Activated CD4-positive, CD25-positive, alpha-beta regulatory T cell treated with anti-CD3 and anti-CD28 coated beads, Interleukin-2, amount 50 U/mL, for 72 hours (primary cell): ENCODE measurements at places on chromosomes 16 and 17.

DNA sequence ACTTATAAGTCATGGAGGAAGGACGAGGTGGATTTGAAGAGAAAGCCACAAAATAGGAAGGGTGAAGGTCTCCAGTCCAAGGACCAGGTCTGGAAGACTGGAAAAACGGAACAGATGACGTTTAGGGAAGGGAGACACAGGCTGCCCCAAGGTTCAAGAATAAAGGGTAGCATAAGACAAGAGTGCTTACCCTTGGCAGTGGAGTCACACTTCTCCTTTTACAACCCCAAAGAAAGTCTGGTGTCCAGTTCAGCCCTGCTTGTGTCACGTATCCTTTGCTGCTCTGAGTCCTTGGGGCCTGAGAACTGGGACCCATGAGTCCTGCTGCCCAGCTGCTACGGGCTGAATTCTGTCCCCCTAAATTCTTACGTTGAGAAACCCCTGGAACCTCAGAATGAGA is 13.0 kb upstream of the GGA2 start:
- no peak for DNase-seq

- no peak for DNase-seq
These were observed 4.0 kb downstream of the NOD2 start for GRCh38 chr16:50697421-50697715.

GRCh38 chr17:58577696-58578095 is 63.3 kb upstream of the MTMR4 start:
- no peak for DNase-seq

DNA sequence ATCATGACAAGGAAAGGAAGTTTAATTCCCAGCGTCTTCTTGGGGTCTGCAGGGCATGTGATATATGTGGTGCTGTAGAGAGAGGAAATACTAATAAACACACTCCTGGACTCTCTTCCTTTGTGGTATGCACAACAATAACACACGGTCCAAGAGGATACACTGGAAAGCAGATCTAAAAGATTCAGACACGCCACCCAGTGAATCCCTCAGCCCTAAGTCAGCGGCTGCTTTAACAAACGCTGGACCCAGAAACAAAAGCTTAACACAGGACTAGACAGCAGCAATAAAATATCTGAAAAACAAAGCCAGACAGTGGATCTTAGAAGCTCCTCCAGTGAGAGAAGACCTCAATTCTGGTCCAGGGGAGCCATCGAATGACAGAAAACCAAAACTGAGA is 13.1 kb downstream of the CFAP20 start:
- DNase-seq, result no peak

- no peak for DNase-seq
These were observed 234.3 kb upstream of the TNRC6C start for GRCh38 chr17:77723909-77724875.

- no peak for DNase-seq
These were observed 66.3 kb upstream of the MYOCD start for GRCh38 chr17:12599186-12599920.

DNA sequence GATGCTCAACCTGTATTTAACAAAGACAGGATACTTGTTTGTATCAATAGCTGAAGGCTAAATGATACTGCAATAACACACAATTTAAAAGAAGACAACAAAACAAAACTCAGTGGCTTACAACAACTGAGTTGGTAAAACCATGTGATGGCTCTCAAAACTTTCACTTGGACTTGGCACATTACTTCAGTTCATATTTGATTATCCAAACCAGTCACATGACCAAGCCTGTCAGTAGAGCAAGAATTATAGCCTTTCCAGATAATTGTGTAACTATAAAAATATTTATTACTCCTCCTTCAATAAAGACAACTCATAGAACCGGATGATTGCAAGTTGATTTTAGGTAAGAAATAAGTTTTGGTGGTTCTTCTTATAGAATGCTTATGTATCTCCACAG is 56.8 kb downstream of the NQO1 start:
- DNase-seq, result no peak

DNA sequence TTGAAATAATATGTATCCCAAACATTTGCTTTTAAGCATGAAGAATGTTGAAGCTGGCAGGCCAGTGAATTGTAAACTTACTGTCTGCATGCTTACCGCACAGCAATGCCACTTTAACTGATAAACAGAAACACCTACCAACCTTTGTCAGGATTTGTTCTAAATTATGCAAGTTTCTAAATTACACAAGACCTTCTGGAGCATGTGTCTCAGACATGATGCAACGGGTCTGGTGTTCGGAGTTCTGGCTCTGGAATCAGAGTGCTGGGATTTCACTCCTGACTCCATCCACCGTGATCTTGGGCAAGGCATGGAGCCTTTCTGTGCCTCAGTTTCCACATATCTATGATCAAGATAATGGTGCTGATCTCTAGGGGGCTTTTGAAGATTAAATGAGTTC is 111.2 kb downstream of the CCT6B start:
- DNase-seq, result no peak

GRCh38 chr16:85242140-85242539 is 129.9 kb upstream of the CIBAR2 start:
- DNase-seq, result no peak

- no peak for DNase-seq
These were observed 8.2 kb downstream of the RHBDF2 start for GRCh38 chr17:76492989-76493501.

DNA sequence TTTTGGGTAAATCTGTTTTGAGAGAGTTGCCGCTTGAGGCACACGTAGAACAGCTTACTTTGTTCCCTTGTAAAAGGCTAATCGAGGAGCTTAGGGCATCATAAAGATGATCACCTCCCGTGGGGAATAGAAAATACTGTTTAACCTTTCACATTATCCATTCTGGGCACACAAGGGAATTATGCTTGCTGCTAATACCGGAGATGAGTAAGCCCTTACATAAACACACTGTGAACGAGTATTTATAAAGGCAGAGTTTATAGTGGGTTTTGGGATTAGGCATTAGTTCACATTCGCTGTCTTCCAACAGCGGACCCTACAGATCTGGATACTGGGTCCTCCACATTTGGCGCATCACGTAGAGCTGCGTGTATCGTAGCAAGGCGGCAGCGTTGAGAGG is 51.2 kb upstream of the CNTNAP4 start:
- no peak for DNase-seq

- DNase-seq, result no peak
These were observed at the start of gene DLX3 for GRCh38 chr17:49995055-49995738. Gene DLX3, minus strand, starts transcription at chr17:49995224. Its CDS starts 226 bp downstream, at chr17:49994998.

DNA sequence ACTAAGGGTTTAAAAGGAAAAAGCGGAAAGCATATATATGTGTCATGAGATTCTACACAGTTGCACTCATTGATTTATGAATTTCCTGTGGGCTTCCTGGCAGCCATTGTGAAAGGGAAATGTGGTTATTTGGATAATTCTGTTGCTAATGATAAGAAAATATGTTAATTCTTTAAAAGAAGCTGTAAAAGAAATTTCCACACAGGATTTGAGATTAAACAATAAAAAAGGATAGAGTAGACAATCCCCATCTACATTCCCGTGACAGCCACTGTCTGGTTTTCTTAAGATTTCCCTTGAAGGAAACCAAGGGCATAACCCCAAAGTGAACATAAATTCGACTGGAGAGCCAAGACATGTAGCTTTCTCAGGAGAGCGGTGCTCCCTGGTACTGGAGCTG is 397.5 kb downstream of the CPPED1 start:
- DNase-seq, result no peak

- DNase-seq, result no peak
These were observed 577 bp downstream of the TTC19 start for GRCh38 chr17:15999974-16000827.

- DNase-seq, result no peak
These were observed 55.7 kb upstream of the AKTIP start for GRCh38 chr16:53558710-53559109.

GRCh38 chr16:1319041-1319440 is 9.6 kb downstream of the UBE2I start:
- DNase-seq, result no peak

DNA sequence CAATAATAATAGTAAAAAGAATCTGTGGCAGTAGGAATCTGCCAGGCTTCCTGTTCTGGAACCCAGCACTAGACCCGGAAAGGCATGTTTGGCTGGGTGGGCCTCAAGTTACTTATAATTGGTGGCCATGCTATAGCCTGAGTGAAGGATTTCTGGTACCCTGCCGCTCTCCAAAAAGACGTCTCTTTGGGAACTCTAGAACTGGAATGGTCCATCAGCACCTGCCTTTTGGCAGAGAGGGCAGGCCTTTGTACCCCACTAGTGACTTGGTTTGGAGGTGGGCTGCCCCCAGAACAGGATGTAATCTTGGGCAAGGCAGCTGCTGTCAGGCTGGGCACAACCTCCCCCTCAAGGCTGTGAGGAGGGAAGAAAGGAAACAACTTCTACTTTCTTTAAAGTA is 29.3 kb upstream of the ST6GALNAC1 start:
- DNase-seq, result no peak

DNA sequence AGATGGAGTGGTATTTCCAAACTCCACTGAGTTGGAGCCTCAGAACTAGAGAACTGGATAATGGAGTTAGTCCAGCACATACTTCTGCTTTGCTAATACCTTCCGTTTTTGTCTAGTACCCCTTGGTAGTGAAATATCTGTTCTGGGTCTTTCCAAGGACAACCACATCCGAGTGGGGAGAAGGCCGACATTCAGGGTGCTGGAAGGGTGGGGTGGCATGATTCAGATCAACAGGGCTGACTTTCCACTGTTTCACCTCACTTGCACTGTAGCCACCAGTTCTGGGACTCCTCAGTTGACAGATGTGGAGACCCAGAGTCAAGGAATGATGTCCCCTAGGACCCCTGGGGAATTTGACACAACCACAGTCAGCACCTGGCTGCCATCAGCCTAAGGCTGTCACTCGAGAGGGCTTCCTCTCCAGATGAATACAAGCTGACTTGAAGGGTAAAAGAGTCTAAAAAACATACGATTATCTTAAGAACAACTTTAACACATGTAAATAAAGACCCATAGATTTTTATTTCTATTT is 84.8 kb upstream of the HNF1B start:
- no peak for DNase-seq

- no peak for DNase-seq
These were observed 52.8 kb downstream of the SOCS1 start for GRCh38 chr16:11203111-11203623.
